ENCODE measurements at places on chromosomes 5 and 9.

DNA sequence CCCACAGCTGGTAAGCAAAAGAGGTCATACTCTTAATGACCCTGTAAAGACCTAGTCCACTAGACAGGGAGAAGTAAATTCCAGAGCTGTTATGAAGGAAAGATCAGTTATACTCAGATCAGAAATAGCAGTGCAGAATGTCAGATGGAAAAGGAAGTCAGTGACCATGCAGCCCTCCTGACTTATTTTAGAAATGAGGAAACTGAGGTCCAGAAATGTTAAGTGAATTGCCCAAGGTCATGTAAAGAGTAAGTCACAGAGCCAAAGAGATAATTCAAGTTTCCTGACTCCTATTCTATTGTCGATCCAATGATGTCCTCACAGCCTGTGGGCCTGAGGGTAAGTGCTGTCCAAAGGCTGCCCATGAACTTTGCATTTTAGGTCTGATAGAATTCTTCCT is 214.9 kb upstream of the IL12B start:
- DNase-seq: no peak

DNA sequence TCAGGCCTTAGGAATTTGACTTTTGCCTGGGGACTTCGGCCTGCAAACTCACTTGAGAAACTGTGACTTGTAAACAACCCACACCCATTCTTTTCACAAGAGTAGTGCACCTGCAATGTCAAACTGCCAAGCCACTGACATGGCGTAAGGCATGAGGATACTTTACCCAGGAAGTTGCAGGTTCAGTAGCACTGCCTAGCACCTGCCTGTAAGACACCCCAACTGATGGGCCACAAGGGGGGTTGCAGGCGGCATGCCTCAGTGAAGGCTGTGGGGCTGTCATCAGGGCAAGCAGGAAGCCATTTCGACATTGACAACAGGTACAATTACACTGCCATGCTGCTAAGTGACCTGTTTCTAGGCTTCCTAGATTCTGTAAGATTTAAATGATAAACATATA is 41.3 kb upstream of the RASGEF1C start:
- no peak for DNase-seq

DNA sequence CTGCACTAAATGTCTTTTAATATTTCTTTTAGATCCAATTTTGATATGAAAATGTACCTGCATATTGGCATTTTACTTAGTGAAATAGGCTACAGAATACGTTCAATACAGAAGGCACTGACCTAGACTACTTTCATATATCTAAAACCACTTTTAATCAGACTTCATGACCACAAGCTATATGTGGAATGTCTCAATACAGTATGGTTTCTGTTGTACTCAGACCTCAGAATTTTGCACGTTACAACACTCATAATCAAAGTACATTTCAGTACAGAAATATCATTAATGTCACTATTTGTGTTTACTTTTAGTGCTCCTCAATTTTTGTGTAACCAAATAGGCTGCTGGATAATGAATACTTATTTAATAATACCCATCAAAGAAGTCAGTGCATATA is 74.8 kb downstream of the MEF2C start:
- no peak for DNase-seq

GRCh38 chr5:176183321-176184074 is 54.7 kb upstream of the SIMC1 start:
- no peak for DNase-seq

GRCh38 chr9:135814421-135815095 is 92.8 kb downstream of the CAMSAP1 start:
- no peak for DNase-seq

All from activated CD4-positive, alpha-beta T cell treated with anti-CD3 and anti-CD28 coated beads, Interleukin-10, Interleukin-2, amounts not matched to agents 100 ng/mL and 50 ng/mL, durations not matched to agents 16 hours and 8 hours (primary cell).